ENCODE measurements at places on chromosomes 12 and 14.

GRCh38 chr12:48175613-48176416, 7.6 kb upstream of the CCDC184 start:
- DNase-seq, result no peak

DNA sequence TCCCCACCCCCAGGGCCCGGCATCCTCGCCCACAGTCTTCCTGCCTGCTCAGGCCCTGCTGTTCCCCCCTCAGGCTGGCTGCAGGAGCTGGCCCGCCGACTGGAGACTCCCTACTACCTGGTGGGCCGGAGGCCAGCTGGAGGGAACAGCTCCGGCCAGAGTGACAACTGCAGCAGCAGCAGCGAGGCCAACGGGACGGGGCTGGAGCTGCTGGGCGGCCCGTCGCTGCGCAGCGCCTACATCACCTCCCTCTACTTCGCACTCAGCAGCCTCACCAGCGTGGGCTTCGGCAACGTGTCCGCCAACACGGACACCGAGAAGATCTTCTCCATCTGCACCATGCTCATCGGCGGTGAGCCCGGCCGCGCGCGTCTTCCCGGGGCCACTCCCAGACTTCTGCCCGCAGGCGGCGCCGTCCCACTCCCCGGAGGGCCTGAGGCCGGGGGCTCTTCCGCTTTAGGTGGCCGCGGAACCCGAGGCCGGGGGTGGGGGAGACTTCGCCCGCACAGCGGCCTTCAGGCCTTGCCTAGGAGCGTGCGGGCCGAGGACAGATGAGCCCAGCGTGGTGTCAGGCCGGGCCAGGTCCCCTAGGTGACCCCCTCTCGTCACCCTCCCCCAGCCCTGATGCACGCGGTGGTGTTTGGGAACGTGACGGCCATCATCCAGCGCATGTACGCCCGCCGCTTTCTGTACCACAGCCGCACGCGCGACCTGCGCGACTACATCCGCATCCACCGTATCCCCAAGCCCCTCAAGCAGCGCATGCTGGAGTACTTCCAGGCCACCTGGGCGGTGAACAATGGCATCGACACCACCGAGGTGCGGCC, 10.2 kb downstream of the KCNH3 start:
- DNase-seq, result peak; percentile 72

DNA sequence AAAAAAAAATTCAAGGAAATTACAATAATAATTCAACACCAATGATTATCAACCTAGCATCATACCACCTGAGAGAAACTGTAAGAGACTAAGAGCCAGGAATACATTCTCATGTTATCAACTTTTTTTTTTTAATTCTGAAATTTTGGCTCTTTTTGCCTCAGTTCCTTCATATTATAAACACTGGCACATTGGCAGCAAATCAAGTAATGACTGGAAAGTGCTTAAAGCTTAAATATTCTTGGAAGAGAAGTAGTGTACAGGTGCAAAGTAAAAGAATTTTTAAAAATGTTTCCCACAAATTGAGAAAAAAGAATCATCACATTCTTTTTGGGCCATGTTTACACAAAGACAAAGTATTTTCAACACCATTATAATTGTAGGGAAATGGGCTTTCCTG, 296.9 kb upstream of the SOX5 start:
- DNase-seq, result no peak

- no peak for DNase-seq
These were observed 3.0 kb upstream of the HOXC10 start for GRCh38 chr12:53981634-53982565.

- DNase-seq, result no peak
These were observed 34.5 kb downstream of the SCARB1 start for GRCh38 chr12:124829008-124829707.

DNA sequence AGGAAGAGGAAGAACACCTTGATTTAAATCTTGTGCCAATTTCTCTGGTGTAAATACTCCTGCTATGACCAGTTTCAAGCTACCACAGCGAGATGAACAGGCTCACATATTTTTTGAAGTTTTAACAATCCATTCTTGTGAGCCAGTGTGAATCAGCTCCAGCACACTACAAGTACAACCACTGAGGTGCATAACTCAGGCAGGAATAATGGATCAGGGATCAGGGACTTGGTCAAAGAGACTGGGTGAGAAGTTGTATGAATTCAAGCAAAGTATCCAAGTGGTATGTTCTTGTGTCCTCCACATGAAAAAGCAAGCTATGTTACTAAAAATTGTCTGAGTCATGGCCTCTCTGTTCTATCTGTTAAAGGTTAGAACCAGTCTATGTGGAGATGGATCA, 35.2 kb upstream of the KITLG start:
- no peak for DNase-seq

DNA sequence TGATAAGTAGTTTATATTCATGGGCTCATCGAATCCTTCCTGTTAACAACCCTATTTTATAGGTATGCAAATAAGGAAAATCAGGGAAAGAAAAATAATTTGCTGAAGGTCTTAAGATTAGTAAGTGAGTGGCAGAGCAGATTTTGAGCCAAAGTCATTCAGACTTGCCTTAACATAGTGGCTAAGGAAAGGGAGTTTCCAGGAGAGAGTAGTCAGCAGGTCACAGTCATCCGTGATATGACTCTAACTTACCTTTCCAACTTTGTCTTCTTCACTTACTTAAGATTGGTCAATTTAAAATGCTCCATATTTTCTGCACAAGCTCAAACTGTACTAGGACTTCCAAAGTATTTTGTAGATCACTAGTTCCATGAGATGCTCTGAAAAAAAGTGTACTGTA, 46.6 kb downstream of the AKAP6 start:
- DNase-seq, result no peak

- DNase-seq, result no peak
These were observed 43.5 kb downstream of the CNTN1 start for GRCh38 chr12:40735551-40736230.

GRCh38 chr14:101933209-101933608, 31.2 kb upstream of the DYNC1H1 start:
- DNase-seq, result no peak

- DNase-seq, result no peak
These were observed 19.2 kb downstream of the TBX3 start for GRCh38 chr12:114664651-114665320.

DNA sequence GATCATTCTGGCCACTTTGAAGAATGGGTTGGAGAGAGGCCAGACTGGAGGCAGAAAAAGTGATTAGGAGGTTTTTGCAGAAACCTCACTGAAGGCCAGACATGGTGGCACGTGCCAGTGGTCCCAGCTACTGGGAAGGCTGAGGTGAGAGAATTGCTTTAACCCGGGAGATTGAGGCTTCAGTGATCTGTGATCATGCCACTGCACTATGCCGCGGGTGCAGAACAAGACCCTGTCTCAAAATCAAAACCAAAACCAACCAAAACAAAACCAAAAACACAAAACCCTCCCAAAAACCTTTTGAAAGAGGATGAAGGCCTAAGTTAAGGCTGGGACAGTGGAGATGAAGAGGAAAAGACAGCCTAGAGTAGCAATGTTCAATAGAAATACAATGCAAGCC, 15.2 kb upstream of the CFAP54 start:
- no peak for DNase-seq

GRCh38 chr14:91140672-91141071, 26.8 kb downstream of the DGLUCY start:
- DNase-seq, result no peak

- DNase-seq, result no peak
These were observed 81.3 kb downstream of the MED13L start for GRCh38 chr12:116196226-116196625.

DNA sequence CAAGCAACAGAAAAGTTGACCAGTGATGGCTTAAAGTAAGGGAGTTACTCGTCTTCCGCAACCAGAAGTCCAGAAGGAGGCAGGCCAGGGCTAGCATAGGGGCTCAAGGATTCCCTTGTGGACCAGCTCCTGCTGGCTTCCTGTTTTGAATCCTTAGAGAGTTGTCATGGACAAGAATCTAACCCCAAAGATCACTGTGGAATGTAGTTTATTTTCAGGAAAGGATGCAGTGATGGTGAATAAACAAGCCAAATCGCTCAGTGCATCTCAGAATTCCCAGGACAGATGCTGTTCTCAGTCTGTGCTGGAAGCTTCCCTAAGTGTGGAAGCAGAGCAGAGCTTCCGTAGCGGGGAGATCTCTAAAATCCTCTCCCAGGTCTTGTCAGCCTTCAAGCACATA, 311.3 kb downstream of the C12orf75 start:
- no peak for DNase-seq

DNA sequence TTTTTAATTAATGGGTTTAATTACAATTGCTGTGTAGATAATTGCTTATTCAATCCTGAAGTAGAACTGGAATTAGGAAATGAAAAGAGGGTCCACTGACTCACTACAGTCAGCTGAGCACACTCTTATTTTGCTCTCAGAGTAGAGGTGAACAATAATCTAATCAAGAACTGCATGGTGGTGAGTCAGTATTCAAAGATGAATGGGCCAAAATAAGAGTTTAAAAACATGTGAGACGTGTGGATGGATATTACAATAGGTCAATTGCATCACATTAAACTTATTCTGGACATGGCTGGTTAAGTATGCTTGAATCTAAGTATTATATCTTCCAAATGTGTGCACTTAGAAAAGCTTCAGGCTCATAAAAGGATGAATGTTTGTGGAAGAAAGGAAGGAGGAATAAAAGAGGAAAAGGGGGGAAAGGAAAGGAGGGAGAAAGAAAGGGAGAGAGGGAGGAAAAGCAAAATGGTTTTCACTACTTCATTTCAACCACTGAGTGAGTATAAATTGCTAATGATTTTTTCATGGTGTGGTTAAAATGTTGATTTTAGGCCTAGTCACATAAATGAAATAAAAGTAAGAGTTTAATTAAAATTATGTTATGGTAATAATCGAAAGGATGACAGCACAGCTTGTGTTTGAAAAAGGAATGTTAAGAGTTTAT, 27.0 kb upstream of the EEA1 start:
- no peak for DNase-seq

DNA sequence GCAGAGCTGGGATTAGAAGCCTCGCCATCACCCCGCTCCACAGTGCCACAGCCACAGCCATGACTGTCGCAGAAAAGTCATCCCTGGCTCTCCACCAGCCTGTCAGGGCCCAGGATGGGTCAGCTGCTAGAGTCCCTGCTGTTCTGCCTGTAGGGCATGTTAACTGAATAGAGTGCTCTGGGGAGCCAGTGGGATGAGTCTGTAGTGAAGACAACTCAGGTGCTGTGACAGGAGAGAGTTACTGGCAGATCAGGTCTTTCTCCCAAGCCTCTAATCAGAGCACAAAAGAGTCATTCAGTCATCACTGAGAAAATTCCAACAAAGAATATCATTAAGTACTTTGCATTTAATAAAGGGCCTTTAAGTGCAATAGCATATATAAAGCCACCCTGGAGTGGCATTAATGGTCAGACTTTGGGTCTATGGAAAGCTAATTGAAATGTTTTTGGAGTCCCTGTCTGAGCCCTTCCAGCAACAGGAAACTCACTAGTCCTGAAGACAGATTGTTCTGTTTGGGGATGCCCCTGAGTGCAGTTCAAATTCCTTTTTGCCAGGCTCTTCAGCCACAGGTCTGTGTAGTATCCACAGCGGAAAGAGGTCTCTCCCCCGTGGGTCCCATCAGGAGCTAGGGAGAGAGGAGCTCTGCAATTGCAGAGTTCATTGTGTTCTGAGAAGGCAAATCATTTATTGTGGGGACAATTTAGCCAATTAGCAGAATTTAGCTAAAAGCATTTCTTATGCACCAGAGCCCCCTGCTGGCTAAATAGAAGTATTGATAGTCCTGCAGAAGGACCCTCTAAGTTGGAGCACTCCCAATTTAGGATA, 45.2 kb upstream of the C14orf132 start:
- DNase-seq, result peak; percentile 45

DNA sequence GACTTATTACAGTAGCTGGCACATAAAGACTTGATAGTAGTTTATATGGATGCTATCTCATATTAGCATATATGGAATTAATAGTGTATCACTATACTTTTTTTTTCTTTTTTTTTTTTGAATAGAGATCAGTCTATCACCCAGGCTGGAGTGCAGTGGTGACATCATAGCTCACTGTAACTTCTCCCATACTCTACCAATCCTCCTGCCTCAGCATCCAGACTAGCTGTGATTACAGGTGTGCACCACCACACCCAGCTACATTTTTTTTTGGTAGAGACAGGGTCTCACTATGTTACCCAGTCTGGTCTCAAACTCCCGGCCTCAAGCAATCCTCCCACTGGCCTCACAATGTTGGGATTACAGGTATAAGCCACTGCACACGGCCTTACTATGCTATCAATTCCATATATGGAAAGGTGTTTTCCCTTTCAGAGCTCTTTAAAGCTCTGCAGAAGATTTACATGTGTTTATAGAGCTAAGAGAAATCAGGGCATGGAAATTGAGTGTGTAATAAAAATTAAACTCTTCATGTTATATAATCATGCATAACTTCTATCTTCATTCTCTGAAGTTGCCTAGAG, 1.8 kb upstream of the TBK1 start:
- DNase-seq, result no peak

- no peak for DNase-seq
These were observed 31.5 kb upstream of the HOXC13 start for GRCh38 chr12:53907103-53907502.

- no peak for DNase-seq
These were observed 81.6 kb upstream of the RERGL start for GRCh38 chr12:18171571-18171970.

GRCh38 chr12:64999148-64999425, 122.0 kb downstream of the WIF1 start:
- DNase-seq, result no peak

- DNase-seq, result no peak
These were observed 26.6 kb upstream of the KLRB1 start for GRCh38 chr12:9634177-9634803.

DNA sequence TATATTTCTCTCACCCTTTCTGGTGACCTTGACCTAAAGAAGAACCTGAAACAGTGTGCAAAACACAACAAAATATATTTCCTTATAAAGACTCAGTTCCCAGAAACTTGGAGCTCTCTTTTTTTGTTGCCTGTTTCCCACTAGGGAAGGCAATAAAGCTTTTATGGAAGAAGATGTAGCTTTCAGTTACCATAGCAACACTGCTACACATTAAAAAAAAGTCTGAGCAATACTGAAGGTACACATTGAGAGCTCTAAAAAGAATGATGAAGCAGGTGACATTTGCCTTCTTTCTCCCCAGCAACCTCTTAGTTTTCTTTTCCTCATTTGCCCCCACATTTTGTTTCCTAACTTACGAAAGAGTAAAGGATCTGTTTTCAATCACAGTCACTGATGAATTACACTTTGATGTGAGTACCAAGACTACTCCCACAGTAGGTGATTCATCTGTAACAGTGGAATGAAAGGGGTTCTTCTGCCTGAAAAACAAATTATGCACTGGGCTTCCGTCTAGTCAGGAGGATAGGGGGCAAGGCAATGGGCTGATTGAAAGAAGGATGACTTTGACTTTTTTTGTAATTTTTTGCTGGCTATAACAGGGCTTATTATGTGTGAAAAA, 1.1 kb upstream of the CATSPERB start:
- DNase-seq, result no peak

GRCh38 chr14:28130610-28131284, 635.8 kb upstream of the FOXG1 start:
- DNase-seq, result no peak
